Body of pancreas (tissue), 4 donors: ENCODE measurements at places on chromosomes 7 and 10. TPM values are rescaled to one million over a fixed set of nuclear protein-coding genes. Genes with fewer than 3 reads are reported as not detected.

GRCh38 chr10:121134711-121135110 lies 283.5 kb downstream of the WDR11 start:
- DNase-seq, result no peak

- DNase-seq, result no peak
Measured at GRCh38 chr7:2729893-2730716, 42.1 kb downstream of the AMZ1 start.

GRCh38 chr10:30182191-30183054 lies 123.0 kb upstream of the JCAD start:
- DNase-seq, result peak; percentile 45

Gene IGFBP3
- total RNA-seq, result 100 TPM

GRCh38 chr10:61354401-61354975 lies 98.7 kb downstream of the TMEM26 start:
- DNase-seq, result no peak

Gene DPYSL4
- not detected for total RNA-seq

DNA sequence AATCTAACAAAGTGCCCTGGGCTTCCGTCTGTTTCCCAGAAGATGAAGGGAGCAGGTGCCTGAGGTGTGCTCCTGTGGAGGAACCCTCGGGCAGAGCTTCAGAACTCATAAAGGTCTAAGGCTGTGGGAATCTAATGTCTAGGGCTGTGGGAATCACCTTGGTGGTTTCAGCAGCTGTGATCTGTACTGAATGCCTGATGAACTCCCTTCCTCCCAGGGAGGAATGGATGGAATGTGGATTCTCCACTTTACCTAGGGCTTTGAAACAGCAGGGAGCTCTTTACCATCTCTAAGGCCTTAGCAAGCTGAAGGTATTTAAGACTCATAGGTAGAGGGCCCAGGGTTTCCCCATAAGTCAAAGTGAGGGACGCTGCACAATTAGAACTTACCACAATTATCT lies 36.0 kb upstream of the SEMA3E start:
- no peak for DNase-seq

- DNase-seq, result no peak
Measured at GRCh38 chr7:158424531-158424930, 163.1 kb downstream of the PTPRN2 start.

Gene ZNF775
- 6.0 TPM for total RNA-seq

DNA sequence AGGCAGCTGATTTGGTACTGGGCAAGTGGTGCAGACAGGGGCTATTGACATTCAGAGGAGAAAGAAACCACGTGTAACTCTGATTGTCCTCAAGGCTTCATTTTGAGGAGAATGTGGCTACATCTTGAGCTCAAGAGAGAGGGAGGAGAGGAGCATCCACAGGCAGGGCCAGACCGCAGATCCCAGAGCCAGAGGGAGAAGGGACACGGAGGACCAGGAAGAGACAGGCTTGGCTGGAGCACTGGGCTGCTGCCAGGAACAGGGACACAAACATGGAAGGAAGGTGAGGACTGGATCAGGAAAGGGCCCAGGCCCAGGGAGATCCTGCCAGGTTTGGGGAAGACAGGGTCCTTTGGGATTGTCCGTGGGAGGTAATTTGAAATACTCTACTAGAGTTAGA lies 158.3 kb downstream of the GPAM start:
- DNase-seq, result no peak

- no peak for DNase-seq
Measured at GRCh38 chr7:128794020-128794419, 2.3 kb downstream of the CCDC136 start.

GRCh38 chr10:96896884-96897589 lies 64.9 kb downstream of the LCOR start:
- DNase-seq, result no peak

DNA sequence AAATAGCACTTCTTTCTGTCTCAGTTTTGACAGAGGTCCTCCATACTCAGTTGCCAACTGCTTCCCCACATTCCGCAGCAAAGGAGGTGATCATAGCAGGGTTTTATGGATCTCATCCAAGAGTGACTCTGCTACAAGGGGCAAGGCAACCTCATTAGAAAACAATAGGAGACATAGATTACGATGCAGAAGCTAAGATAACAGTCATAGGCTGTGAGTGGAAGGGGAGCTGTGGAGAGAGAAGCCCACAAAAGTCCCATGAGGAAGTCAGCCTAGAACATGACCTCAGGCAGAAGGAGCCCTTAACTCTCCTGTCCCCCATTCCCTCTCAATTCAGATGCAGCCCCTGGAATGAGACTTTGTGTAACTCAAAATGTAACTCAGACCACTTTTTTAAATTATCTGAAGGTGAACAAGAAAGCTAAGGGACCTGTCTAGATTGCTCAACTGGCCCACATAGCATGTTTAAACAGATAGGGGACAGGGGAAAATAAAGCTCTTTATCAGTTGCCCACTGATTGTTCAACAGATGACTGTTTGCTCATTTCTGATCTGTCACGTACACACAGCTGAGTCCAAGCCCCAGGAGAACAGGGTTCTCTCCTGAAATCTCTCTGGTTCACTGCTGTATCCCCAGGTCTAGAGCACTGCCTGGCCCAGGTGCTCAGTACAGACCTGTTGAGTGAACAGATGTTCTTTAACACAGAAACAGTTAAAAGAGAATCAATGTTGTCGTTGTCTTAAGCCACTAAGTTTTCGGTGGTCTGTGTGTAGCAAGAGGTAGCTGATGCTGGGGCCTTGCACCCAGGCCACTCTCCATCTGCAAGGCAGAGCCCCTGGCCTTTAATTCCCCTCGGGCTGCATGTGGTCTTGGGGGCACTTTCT lies 1.5 kb upstream of the NCOA4 start:
- no peak for DNase-seq

DNA sequence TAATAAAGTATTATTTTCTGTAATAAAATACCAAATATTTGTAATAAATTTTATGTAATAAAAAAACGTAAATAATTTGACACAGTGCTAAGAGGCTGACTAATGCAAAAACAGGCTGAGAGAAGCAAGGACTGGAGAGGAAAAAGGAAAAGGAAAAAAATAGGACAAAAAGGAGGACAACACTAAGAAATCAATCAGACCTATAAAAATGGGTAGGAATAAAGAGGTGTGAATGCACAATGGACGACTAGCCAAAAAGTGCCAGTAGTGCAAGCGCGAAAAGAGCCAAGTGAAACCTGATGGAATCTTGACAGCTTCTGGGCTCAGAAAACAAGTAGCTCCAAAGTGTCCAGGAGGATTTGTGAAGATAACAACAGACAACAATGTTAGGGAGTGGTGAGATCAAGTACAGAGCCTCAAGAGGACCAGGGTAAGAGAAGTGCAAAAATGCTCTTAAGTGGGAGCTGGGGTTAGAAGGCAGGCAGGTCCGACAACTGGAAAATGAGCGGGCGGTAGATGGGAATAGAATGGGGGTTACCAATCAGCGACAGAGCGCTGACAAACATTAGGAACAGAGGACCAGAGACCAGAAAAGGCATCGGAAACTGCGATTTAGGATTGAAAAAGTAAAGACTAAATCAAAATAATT lies 1.2 kb downstream of the BRAF start:
- peak; percentile 18 for DNase-seq

GRCh38 chr7:137661634-137662033 lies 185.1 kb downstream of the DGKI start:
- DNase-seq, result no peak

GRCh38 chr10:132946806-132947546 lies 4.6 kb upstream of the CFAP46 start:
- no peak for DNase-seq

DNA sequence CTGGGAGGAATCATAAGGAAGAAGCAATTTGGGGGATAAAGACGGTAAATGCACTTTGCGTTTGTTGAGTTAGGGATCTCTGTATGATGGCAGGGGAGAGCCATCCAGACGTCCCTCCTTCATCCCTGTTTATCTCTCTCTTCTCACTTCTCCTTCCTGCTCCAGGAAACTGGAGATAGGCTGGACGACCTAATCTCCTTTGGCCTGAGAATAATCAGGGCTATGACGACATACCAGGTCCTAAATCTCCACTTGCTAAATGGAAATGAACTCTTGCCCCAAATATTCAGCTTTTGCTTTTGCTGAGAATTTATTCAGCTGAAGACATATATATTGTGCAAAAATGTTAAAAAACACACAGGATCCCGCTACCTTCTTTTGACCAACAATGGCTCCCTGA lies 182.9 kb upstream of the INHBA start:
- no peak for DNase-seq

Gene TAS2R41
- not detected for total RNA-seq

DNA sequence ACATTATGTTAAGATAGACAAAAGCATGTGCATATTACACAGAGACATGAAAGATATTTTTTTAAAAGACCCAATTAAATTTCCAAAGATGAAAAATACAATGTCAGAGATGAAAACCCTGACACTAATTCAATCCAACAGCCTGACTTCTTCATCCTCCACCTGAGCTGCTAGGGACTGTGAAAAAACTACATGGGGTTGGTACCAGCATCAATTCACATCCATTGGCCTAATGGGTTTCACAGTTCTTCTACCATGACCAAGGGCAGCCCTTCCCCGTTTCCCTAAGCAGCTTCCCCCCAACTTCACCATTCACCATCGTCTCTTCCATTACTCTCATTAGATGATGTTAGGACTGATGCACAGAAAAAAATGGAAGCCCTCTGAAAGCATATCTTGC lies 37.4 kb upstream of the CDCA7L start:
- DNase-seq, result no peak

GRCh38 chr7:127034186-127034806 lies 218.4 kb downstream of the GRM8 start:
- DNase-seq, result no peak

DNA sequence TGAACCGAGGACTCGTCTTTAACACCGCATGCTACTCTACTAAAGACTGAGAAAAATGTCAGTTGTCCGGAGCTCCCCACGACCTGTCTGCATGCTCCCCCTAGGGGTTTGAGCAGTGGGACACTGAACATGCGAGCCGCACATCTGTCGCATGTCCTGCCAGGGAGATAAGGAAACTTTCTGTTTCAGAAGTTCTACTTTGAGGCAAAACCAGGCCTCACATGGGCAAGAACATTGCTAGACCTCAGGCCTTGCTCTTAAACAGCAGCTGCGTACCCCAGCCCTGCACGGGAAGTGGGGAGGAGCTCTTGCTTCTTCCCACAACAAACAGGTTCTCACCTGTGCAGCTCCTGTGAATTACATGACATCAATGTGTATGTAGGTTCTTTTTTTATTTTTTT lies 30.3 kb upstream of the HERPUD2 start:
- DNase-seq, result no peak

GRCh38 chr7:54864663-54865062 lies 105.7 kb upstream of the SEC61G start:
- no peak for DNase-seq

Gene GTPBP10
- total RNA-seq, result 3.6 TPM

Gene COL1A2
- total RNA-seq, result 54.0 TPM

DNA sequence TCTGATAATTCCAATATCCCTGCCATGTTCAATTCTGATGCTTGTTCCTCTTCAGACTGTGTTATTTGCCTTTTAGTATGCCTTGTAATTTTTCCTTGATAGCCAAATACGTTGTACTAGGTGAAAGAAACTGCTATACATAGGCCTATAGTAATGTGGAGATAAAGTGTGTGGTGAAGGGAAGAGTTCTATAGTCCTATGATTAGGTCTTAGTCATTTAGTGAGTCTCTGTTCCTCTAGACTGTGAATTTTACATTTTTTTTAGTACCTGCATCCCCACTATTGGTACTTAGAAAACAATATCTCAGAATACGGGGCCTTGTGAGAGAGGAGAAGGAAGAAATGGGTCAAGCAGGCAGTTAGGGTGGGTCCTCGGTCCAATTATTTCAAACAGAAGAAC lies 59.6 kb upstream of the SEMA3E start:
- no peak for DNase-seq

Gene PKD2L1
- total RNA-seq, result not detected

GRCh38 chr10:58758321-58758720 lies 245.6 kb downstream of the BICC1 start:
- no peak for DNase-seq

- DNase-seq, result peak; percentile 67
Measured at GRCh38 chr7:30478349-30479201, at the start of gene NOD1. NOD1 (minus strand) TSS chr7:30478784; CDS start chr7:30456921, 21,863 bp downstream.

DNA sequence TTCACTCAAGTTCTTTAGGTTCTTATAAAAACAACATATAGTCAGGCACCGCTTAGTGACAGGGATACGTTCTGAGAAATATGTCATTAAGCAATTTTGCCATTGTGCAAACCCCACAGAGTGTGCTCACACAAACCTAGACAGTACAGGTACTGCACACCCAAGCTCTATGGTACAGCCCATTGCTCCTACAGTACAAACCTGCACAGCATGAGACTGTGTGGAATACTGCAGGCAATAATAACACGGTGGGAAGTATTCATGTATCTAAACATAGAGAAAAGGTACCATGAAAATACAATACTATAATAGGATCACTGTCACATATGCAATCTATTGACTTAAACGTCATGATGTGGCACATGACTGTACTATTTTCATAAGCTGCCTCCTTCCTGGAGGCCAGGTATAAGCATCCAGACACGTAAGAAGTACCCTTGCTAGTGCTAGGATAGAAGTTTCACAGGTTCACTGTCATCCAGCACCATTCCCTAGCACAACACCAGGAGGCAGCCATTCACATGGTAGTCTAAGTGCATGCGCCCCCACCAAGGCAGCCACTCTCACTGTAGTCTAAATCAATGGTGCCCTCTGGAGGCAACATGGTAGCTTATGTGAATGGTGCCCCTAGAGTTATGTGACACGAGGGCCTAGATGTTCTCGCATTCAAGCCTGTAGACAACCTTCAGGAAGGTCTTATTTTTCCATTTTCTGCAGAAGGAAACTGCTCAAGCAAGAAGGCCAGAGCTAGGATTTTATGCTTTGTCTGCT lies 98.5 kb downstream of the ARHGAP22 start:
- DNase-seq, result no peak

Gene CTTNBP2
- total RNA-seq, result 25.7 TPM

DNA sequence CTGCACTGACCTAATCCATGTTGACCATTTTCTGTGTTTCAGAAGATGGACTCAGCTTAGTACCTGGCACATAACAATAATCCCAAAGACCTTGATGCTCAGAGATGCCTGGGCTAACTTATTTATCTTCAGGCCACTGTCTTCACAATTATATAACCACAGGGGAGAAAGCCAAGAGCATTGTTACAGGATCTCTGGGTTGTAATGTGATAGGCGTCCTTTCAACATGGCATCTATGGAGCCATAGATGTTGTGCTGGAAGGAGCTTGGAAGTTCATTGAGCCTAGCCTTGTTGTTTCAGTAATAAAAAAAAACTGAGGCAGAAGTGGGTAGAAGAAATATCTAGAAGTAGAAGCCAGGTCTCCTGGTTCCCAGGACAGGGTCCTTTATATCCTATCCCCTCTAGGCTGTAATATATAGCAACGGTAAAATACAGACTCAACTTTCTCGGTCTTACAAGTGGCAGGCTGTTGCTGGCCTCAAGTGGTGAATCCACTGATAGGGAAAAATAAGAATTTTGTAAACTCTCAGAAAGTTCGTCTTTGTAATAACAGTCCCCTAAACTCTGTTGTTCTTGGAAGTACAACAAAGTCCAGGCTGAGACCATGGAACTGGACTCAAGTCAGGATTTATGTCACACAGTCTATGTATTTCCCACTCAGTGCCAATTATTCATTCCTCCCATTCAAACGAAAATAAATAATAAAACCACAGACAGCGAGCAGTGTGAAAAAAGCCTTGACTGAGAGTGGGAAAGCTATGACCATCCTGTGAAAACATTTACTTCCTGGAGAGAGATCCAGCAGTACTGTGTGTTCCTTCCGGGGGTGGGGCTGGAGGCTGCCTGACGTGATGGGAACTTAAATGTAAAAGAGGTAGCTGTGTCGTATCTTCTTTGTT lies 277.6 kb downstream of the REEP3 start:
- DNase-seq, result peak; percentile 77
